ENCODE measurements at places on chromosomes 7 and 10. TPM values are rescaled to one million over a fixed set of nuclear protein-coding genes. Genes with fewer than 3 reads are reported as not detected.

The NYAP1 gene
- 1.8 TPM for polyA plus RNA-seq

The TRPV5 gene
- 0.05 TPM for polyA plus RNA-seq

The IKZF1 gene
- 1.4 TPM for polyA plus RNA-seq

The LBX1 gene
- polyA plus RNA-seq: 6.6 TPM

The PTF1A gene
- not detected for polyA plus RNA-seq

The CALML3 gene
- polyA plus RNA-seq: 0.79 TPM

The AKR1C4 gene
- not detected for polyA plus RNA-seq

The ITGB8 gene
- polyA plus RNA-seq: 11.8 TPM

The INA gene
- 0.23 TPM for polyA plus RNA-seq

The MRLN gene
- 162 TPM for polyA plus RNA-seq

The AASS gene
- polyA plus RNA-seq: 16.2 TPM

The SPDYE9 gene
- polyA plus RNA-seq: 0.18 TPM

The FANK1 gene
- 1.6 TPM for polyA plus RNA-seq

The PSAP gene
- 516 TPM for polyA plus RNA-seq

The ELOVL3 gene
- polyA plus RNA-seq: 0.48 TPM

The MSMB gene
- polyA plus RNA-seq: not detected

The GTF2IRD1 gene
- polyA plus RNA-seq: 44.3 TPM

The TMEM270 gene
- not detected for polyA plus RNA-seq

The FBXO24 gene
- polyA plus RNA-seq: 1.1 TPM

The FAM149B1 gene
- 23.7 TPM for polyA plus RNA-seq

The FGFR2 gene
- 2.0 TPM for polyA plus RNA-seq

The IFIT2 gene
- 6.2 TPM for polyA plus RNA-seq

The KCP gene
- 1.7 TPM for polyA plus RNA-seq

The CYP2W1 gene
- 0.75 TPM for polyA plus RNA-seq

The PDE6C gene
- 1.2 TPM for polyA plus RNA-seq

The OR6B1 gene
- 0.04 TPM for polyA plus RNA-seq

The MRPS24 gene
- 78.5 TPM for polyA plus RNA-seq

The INSYN2A gene
- polyA plus RNA-seq: 0.87 TPM

The CALHM1 gene
- not detected for polyA plus RNA-seq

The C10orf105 gene
- polyA plus RNA-seq: 0.08 TPM

The PDK4 gene
- 15.1 TPM for polyA plus RNA-seq

The NUTM2E gene
- polyA plus RNA-seq: not detected

The SLC26A3 gene
- 10.8 TPM for polyA plus RNA-seq

The GPNMB gene
- 37.8 TPM for polyA plus RNA-seq

The AKR1E2 gene
- polyA plus RNA-seq: 3.9 TPM

The OR2A12 gene
- polyA plus RNA-seq: not detected

The TAS2R41 gene
- not detected for polyA plus RNA-seq

The BHLHA15 gene
- 0.45 TPM for polyA plus RNA-seq

The MGMT gene
- polyA plus RNA-seq: 19.8 TPM

The SSC4D gene
- polyA plus RNA-seq: 0.82 TPM

The RP9 gene
- 21.8 TPM for polyA plus RNA-seq

The ABCB1 gene
- polyA plus RNA-seq: 0.32 TPM

The SPDYE8 gene
- 0.15 TPM for polyA plus RNA-seq

The FAM20C gene
- polyA plus RNA-seq: 37.2 TPM

The MYPN gene
- polyA plus RNA-seq: 59.9 TPM

The SH2D4B gene
- 0.20 TPM for polyA plus RNA-seq

The TMEM196 gene
- 0.06 TPM for polyA plus RNA-seq

The NPVF gene
- polyA plus RNA-seq: not detected

The SPDYE16 gene
- 1.6 TPM for polyA plus RNA-seq

The FOXI2 gene
- 0.23 TPM for polyA plus RNA-seq

All from muscle of leg (tissue), 16 donors.